Stimulated activated CD8-positive, alpha-beta memory T cell treated with anti-CD3 and anti-CD28 coated beads, Interleukin-4, amount 100 ng/mL, for 4 hours (primary cell): ENCODE measurements at places on chromosomes 7 and 10.

DNA sequence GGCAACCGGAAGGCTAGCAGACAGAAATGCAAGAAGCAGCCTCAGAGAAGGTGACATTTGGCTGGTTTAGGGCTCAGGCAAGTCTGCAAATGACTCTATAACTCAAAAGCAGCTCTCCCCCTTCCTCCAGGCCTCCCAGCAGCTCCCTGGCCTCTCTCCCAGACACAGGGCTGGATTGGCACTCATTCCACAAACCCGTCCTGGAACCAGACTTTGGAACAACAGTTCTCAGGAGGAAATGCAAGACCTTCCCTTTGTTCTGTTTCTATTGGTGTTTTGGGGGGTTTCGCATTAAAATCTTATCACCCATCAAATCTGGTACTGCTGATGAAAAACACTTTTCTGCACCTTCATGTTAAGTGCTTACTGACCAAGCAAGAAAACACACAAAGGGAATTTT lies 40.3 kb upstream of the EFCAB10 start:
- no peak for DNase-seq

DNA sequence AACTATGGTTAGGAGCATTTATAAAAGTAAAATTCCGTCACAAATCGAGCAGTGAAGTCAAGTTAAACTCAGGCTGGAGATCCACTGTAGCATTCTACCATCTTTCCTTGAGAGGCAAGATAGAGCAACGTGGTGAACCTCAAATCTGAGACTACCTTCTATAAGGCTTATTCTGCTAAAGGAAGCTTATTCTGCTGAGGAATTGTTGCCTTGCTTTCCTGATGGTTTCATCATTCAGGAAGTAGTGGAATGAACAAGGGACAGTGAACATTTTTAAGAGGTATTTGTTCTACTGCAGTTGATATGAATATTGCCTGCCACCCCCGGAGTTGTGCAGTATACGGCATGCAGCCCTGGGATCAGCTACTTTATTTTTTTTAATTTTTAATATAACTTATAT lies 170.8 kb downstream of the VPS50 start:
- no peak for DNase-seq

- no peak for DNase-seq
These were observed 34.5 kb upstream of the GATAD1 start for GRCh38 chr7:92412745-92413144.

GRCh38 chr10:43076311-43076875 lies 476 bp upstream of the RET start:
- DNase-seq, result no peak

GRCh38 chr10:71388583-71389310 lies 8.0 kb upstream of the CDH23 start:
- DNase-seq, result no peak

DNA sequence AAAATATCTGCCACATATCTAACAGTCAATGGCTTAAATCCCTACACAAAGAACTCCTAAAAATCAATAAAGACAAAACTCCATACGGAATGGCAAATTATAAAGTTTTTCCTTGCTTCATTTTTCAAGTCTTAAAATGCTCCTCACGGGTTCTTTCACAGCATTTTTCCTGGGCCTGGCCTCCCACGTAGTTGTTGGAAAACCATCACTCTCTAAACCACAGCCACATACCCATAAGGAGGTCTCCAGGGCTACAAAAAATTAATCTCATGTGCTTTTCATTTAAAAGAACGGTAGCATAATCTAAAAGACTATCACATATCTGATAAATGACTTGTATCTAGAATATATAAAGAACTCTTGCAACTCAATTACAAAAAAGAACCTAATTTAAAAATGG lies 2.9 kb downstream of the COA1 start:
- no peak for DNase-seq

- DNase-seq, result no peak
These were observed 743 bp downstream of the ADAP1 start for GRCh38 chr7:953547-954327.

GRCh38 chr10:101272229-101272868 lies 43.1 kb upstream of the LBX1 start:
- DNase-seq, result peak; percentile 7

GRCh38 chr10:4429571-4429970 lies 396.4 kb upstream of the AKR1E2 start:
- no peak for DNase-seq
